ENCODE measurements at places on chromosomes 2 and 18. TPM values are rescaled to one million over a fixed set of nuclear protein-coding genes. Genes with fewer than 3 reads are reported as not detected.

ACVR1 gene
- total RNA-seq: 9.4 TPM

RGPD3 gene
- total RNA-seq: under 0.01 TPM

FRZB gene
- not detected for total RNA-seq

RRM2 gene
- 18.5 TPM for total RNA-seq

DYNAP gene
- total RNA-seq: not detected

DSC3 gene
- total RNA-seq: 521 TPM

ABCG5 gene
- total RNA-seq: not detected

ITGA6 gene
- total RNA-seq: 23.9 TPM
